ENCODE measurements at places on chromosomes 11 and 22. TPM values are rescaled to one million over a fixed set of nuclear protein-coding genes. Genes with fewer than 3 reads are reported as not detected.

GRK2 gene
- total RNA-seq: 49.1 TPM

C22orf42 gene
- total RNA-seq: not detected

BTBD18 gene
- not detected for total RNA-seq

C1QTNF5 gene
- 8.0 TPM for total RNA-seq

DSCAML1 gene
- total RNA-seq: 1.8 TPM

PIK3IP1 gene
- 9.8 TPM for total RNA-seq

P2RY6 gene
- 0.39 TPM for total RNA-seq

ANO9 gene
- total RNA-seq: not detected

- no peak for DNase-seq
These were observed 833.5 kb downstream of the KCNA4 start for GRCh38 chr11:29183301-29183700.

DNA sequence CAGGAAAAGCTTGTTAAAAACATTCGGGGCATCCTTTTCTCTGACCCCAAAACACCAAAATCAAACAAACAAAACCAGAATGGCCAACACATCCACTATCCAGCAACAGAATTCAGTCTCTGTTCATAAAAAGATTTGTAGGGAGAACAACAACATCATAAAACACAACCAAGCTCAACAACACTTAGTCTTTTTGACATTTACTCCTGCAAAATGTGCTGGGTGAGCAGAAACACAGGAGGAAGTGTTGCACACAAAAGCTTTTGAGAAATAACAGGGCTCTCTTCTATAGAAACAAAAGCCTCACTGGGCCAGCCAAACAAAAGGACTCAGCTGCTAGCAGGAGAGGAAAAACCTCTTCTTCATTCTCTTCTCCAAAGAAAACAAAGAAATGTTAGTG is 736.0 kb upstream of the CCDC90B start:
- peak; percentile 9 for DNase-seq

DNA sequence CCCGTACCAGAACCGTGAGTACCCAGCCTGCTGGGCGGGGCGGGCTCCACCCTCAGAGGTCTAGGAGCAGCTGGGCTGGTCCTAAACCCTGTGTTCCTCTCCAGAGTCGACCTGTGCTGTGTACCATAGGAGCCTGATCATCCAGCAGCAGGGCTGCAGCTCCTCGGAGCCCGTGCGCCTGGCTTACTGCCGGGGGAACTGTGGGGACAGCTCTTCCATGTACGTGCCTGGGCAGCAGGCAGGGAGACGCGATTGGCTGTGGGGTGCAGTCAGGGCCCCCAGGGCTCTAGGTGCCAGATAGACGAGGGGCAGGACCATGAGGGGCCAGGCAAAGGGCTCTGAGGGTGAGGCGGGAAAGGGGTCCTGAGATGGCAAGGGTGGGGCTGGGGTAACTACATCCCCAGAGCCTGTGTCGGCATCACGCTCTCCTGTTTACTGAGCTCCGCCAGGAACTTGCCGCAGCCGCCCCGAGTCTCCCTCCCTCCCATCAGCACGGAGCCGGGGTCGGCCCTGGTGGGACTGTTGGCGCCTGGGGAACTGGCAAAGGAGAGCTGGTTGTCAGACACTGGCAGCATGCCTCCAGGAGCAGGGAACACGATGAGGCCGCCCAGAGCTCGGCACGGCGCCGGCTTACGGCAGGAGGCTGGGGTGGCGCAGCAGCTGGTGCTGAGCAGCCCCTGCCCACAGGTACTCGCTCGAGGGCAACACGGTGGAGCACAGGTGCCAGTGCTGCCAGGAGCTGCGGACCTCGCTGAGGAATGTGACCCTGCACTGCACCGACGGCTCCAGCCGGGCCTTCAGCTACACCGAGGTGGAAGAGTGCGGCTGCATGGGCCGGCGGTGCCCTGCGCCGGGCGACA is 22.9 kb upstream of the MUC5B start:
- no peak for DNase-seq

DNA sequence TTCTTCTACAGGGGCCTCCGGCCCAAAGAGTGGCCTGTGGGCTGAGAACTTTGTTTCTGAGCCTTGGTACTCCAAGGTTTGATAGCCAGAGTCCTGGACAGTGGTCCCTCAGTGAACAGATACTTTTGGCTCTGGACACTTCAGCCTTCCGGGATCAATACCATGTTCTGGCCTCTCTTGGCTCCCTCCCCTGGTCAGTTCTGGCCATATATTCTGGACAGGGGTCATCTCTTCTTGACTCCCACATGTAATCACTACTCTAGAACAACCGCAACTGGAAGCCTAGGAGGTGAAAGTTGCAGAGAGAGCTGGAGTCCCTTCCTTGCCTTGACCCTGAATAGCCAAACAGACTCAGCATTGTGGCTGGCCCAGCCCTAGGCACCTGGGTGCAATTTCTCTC is 2.3 kb downstream of the RTN4RL2 start:
- no peak for DNase-seq

GRCh38 chr11:115123641-115124040 is 380.6 kb downstream of the CADM1 start:
- no peak for DNase-seq

DNA sequence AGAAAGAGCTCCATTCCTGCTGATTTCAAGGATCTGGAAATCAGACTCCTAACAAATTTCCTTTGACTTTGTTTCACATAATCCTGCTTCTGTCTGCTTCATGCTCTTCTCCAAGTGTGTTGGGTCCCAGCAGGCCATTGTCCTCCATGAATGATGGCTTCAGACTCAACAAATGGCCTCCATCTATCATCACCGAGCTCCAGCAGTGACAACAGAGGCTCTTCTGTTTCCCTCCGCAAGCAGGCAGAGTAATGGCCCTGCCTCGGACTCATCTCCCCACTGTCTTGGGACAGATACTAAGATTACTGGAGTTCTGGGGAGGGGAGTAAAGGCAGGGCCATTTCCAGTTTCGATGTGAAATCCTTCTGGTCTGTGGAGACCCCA is 127.3 kb downstream of the TENM4 start:
- no peak for DNase-seq

DNA sequence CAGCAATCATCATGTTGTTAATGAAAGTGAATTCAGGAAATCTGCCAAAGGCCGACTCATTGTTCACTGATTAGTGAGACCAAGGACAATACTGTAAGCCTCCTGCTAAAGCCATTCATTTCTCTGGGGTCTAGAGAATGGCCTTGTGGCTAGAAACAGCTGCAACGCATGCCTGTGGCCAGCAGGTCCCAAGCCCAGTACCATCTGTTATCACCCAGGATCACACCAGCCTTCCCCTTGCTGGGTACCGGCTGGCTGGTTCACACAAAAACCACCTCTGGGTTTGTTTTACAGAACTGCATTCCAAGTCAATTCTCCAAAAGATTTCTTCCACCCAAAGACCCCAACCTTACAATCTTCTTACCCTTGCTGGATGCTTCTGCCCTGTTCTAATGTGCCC is 1.1 kb downstream of the PLAAT5 start:
- DNase-seq: no peak

DNA sequence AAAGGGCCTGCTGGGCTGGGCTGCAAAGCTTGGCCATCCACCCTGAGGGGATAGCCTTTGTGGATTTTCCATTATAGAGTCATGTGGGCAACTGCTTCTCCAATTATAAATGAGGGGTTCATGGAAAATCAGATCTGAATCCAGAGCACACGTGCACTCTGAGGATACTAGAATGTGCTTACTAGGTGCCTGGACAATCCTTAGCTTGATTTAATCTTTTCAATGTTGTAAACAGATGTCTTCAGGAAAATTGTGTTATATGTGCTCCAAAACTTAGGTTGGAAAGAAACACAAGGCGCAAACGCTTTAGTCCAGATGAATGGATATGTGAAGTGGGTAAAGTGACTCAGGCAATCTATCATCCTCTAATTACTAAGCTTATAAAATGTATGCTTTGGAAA is 92.0 kb downstream of the SLC17A6 start:
- no peak for DNase-seq

DNA sequence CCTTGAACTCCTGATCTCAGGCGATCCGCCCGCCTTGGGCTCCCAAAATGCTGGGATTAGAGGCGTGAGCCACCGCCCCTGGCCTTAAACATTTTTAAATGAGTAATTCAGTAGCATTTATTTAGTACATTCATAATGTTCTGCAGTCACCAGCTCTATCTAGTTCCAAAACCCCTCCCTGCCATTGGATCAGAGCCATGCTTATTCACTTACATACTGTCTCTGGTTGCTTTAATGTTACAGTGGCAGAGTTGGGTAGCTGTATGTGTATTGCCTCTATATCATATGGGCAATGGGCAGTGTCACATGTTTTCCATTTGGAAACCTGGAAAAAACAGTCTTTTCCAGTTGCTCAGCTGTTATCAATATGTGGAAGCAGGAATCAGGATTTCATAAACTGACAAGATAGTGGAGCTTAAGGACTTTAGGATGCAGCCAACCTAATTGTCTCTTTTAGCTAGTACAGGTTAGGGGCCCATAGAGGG is 10.5 kb downstream of the COA4 start:
- DNase-seq: peak; percentile 70

DNA sequence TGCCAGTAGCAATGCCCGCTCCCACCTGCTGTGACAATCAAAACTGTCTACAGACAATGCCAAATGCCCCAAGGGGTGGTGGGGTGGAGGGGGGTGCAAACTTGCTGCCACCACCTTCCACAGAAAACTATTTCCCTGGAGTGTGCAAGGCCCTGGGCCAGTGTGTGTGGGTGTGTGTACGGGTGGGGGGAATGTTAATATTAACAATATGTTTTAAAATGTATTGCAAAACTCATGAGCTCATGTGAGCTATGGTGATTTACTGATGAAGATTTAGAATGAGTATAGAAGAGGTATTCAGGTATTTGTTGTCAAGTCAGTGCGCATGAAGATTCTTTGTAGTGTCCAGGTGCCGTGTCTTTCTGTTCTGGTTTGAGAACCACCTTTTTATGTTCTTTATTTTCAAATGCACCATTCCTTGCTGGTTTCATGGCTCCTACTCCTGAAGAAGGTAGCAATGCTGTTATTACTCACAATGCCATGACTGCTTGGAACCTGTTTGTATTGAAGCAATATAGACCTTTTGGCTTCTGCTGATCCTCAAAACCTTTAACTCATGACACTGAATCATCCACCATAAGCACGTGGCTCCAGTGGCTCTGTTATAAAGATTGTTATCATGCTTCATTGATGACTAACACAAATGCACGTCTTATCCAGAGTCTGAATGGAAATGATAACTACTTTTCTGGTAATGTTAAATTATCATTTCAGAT is 29.9 kb upstream of the AQP11 start:
- no peak for DNase-seq

- no peak for DNase-seq
These were observed 15.5 kb upstream of the RAPSN start for GRCh38 chr11:47464483-47464882.

DNA sequence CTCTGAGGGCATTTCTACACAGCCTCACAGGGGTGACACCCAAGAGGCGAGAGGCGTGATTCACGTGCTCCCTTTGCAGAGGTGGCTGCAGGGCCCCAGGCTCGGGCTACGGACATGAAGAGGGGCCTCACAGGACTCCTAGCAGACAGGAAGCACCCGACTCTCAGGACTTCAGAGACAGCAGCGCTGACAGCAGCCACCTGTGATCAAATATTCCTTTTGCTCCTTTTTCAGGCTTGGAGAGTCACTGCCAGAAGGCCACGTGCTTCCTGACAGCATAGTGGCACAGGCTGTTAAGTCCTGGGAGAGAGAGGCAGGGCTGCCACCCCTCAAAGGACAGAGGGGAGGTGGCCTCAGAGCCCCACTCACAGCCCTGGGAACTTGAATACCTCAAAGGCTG is 348.9 kb downstream of the CADM1 start:
- DNase-seq: no peak
